ENCODE measurements at places on chromosomes 4 and X.

- DNase-seq = no peak
These were observed 51.8 kb upstream of the ARX start for GRCh38 chrX:25067271-25068172.

- no peak for DNase-seq
These were observed 142.7 kb downstream of the RPA4 start for GRCh38 chrX:97026406-97026805.

DNA sequence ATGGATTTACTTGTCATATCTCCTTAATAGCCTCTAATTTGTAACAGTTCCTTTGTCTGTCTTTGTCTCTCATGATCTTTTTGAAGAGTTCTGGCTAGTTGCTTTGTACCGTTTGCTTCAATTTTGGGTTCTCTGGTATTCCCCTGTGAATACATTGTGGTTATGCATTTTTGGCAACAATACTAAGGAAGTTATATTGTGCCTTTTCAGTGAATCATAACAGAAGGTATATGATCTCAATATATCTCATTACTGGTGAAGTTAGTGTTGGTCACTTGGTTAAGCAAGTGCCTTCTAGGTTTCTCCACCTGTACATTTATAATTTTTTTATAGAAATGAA, 48.6 kb downstream of the DCLK2 start:
- DNase-seq = peak; percentile 72

- DNase-seq = no peak
These were observed 5.2 kb upstream of the TLR6 start for GRCh38 chr4:38861791-38862190.

GRCh38 chr4:182093431-182093831, 149.8 kb upstream of the TENM3 start:
- no peak for DNase-seq

GRCh38 chrX:9532349-9532748, 67.5 kb downstream of the TBL1X start:
- no peak for DNase-seq

DNA sequence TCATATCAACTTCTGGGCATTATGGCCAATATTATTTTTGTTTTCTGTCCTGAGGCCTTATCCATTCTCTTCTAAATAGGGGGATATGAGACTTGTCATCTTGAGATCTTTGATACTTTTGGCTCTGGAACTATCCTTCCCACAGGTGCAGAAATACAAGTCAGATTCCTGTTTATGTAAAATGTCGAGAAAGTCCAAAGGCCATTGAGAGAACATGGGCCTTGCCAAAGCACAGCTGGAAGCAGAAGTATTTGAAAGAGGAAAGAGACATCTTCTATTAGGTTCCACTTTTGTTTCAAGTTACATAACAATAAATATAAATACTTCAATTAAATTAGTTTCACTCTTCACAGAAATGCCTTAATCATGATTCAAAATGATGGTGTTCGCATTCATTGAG, 20.8 kb upstream of the PRSS48 start:
- no peak for DNase-seq

GRCh38 chr4:145786830-145787229, 106.9 kb downstream of the C4orf51 start:
- no peak for DNase-seq

GRCh38 chr4:1360423-1361283, 13.6 kb downstream of the UVSSA start:
- DNase-seq = no peak

Data from fibroblast of gingiva (primary cell).